ENCODE measurements at places on chromosomes 5 and 9. TPM values are rescaled to one million over a fixed set of nuclear protein-coding genes. Genes with fewer than 3 reads are reported as not detected.

DNA sequence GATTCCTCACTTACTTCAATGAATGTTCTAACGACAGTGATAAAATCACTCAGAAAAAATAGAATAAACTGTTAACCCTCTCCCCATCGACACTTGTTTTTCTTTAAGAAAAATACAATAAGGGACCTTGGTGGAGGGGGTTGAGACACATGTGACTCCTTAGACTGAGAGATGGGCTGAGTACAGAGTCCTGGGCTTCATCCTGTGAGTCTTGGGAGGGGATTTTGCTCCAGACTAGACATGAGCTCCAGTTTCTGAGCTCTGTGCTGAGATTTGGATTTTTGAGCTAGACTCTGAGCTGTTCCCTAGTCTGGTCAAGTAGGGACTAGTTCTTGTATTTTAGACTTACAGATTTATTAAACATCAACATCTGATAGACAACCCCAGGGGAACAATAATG lies 241.5 kb upstream of the MVB12B start:
- no peak overlapping the region for H3K4me3 ChIP-seq
- H3K27me3 ChIP-seq = no peaks in the 10 kb centered on the region
- no peaks in the 10 kb centered on the region for H3K4me1 ChIP-seq
- H3K27ac ChIP-seq = no peak overlapping the region
- no peak for DNase-seq

DNA sequence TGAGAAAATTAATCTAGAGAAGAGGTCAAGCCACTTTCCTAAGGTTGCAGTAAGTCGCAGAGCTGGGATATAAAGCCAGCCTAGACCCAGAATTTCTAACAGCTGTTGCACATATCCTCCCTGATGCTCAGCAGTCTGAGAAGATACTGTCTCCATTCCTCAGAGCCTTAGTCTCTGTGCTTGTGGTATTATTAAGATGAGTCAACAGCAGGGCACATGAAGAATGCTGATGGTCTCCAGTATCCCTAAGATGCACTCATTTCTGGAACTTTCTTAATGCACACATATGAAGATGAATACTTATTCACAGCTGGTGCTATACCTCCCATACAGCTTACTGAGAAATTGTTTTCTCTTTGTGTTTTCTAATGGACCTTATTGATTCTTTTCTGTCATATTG lies 32.5 kb downstream of the SGCD start:
- H3K4me3 ChIP-seq = no peak overlapping the region
- no peaks in the 10 kb centered on the region for H3K36me3 ChIP-seq
- no peak for DNase-seq
- H3K27ac ChIP-seq = no peak overlapping the region

DNA sequence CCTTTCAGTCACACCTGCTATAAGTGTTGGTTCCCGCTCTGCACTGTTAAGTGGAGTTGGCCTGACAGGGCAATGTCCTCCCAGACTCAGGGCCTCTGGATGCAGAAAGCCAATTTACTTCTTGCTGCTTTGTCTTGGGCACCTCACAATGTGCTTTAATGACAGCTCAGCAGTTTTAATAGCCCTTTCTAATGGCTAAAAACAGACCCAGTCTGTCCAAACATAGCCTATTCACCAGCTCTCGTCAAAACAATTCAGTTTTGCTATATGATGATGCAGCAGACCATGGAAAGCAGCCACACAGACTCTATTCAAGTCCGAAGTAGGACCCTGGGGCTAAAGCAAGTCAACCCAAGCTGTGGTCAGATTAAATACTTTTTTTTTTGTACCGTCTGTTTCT lies 529.1 kb upstream of the SEMA6A start:
- H3K27me3 ChIP-seq = no peaks in the 10 kb centered on the region
- no peaks in the 10 kb centered on the region for H3K36me3 ChIP-seq
- no peak overlapping the region for H3K27ac ChIP-seq
- H3K4me1 ChIP-seq = no peaks in the 10 kb centered on the region
- no peak overlapping the region for H3K4me3 ChIP-seq

DNA sequence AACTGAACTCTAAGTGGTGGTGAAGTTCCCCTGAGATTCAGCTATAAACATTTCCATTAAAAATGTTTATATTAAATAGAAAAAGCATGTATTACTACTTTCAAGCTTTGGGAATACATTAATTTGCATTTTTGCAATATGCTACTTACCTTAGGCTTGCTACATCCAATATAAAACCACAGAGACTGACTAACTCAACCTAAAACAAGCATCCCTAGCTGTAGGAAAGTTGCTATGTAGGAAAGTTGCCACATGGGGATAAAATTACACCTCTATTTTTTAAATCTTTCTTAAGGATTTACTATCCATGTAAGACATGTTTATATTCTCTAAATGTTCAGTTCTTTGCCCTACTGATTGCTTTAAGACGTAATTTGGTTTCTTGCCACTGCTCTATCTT lies 12.8 kb downstream of the SCAMP1 start:
- H3K36me3 ChIP-seq = no peaks in the 10 kb centered on the region
- H3K27me3 ChIP-seq = no peaks in the 10 kb centered on the region
- no peak overlapping the region for H3K4me3 ChIP-seq
- no peak overlapping the region for H3K27ac ChIP-seq
- no peak for DNase-seq

- no peaks in the 10 kb centered on the region for H3K36me3 ChIP-seq
- no peak for DNase-seq
- H3K4me1 ChIP-seq = peaks cover 6% of the 10 kb centered on the region
- H3K27ac ChIP-seq = no peak overlapping the region
- no peaks in the 10 kb centered on the region for H3K27me3 ChIP-seq
- no peak overlapping the region for H3K4me3 ChIP-seq
Observed at GRCh38 chr5:149801307-149801990, 71.3 kb downstream of the PPARGC1B start.

DNA sequence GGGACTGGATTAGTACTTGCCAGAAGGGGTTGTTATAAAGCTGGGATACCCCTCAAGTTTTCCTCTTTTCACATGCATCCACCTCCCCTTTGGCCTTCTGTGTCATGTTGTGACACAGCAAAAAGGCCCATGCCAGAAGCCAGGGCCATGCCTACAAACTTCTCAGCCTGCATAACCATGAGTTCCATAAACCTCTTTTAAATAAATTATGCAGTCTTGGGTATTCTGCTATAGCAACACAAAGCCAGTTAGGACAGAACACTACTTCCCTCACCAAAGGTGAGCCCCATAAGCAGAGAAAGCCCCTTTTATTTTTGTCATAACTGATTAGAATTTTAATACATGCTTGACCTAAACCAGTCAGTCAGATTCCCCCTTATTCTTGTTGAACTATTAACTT lies 801.3 kb downstream of the DNAH5 start:
- no peak overlapping the region for H3K27ac ChIP-seq
- no peak overlapping the region for H3K4me3 ChIP-seq
- DNase-seq = no peak
- no peaks in the 10 kb centered on the region for H3K36me3 ChIP-seq

- no peak overlapping the region for H3K27ac ChIP-seq
- H3K27me3 ChIP-seq = no peaks in the 10 kb centered on the region
- no peak overlapping the region for H3K4me3 ChIP-seq
- DNase-seq = no peak
- no peaks in the 10 kb centered on the region for H3K36me3 ChIP-seq
Observed at GRCh38 chr9:86097510-86098224, 1.7 kb downstream of the GOLM1 start.

GRCh38 chr5:19676895-19677294 lies 311.1 kb downstream of the CDH18 start:
- H3K4me3 ChIP-seq = no peak overlapping the region
- no peak for DNase-seq
- H3K36me3 ChIP-seq = no peaks in the 10 kb centered on the region
- no peak overlapping the region for H3K27ac ChIP-seq
- no peaks in the 10 kb centered on the region for H3K27me3 ChIP-seq

- H3K27ac ChIP-seq = no peak overlapping the region
- H3K4me3 ChIP-seq = peak overlapping the region; percentile 59
- H3K27me3 ChIP-seq = no peaks in the 10 kb centered on the region
- no peak for DNase-seq
Observed at GRCh38 chr5:142320851-142321560, 3.8 kb downstream of the SPRY4 start.

GRCh38 chr5:111672099-111672498 lies 84.9 kb downstream of the NREP start:
- H3K27me3 ChIP-seq = no peaks in the 10 kb centered on the region
- no peak for DNase-seq
- H3K4me1 ChIP-seq = no peaks in the 10 kb centered on the region
- no peak overlapping the region for H3K27ac ChIP-seq

GRCh38 chr5:149581931-149582768 lies 852 bp downstream of the ARHGEF37 start:
- peak; percentile 58 for DNase-seq
- peak overlapping the region; percentile 46 for H3K4me3 ChIP-seq
- no peak overlapping the region for H3K27ac ChIP-seq

GRCh38 chr9:120481846-120482245 lies 98.1 kb downstream of the CDK5RAP2 start:
- peaks cover 9% of the 10 kb centered on the region for H3K36me3 ChIP-seq
- H3K4me3 ChIP-seq = no peak overlapping the region
- no peak overlapping the region for H3K27ac ChIP-seq
- peaks cover 6% of the 10 kb centered on the region for H3K4me1 ChIP-seq
- no peaks in the 10 kb centered on the region for H3K27me3 ChIP-seq
- DNase-seq = no peak

- no peaks in the 10 kb centered on the region for H3K4me1 ChIP-seq
- no peaks in the 10 kb centered on the region for H3K36me3 ChIP-seq
- H3K27me3 ChIP-seq = no peaks in the 10 kb centered on the region
Observed at GRCh38 chr5:119792161-119792799, 162.9 kb downstream of the FAM170A start.

- H3K27me3 ChIP-seq = no peaks in the 10 kb centered on the region
- no peaks in the 10 kb centered on the region for H3K36me3 ChIP-seq
- peaks cover 16% of the 10 kb centered on the region for H3K4me1 ChIP-seq
- DNase-seq = no peak
- H3K4me3 ChIP-seq = no peak overlapping the region
Observed at GRCh38 chr5:132446621-132447020, 44.0 kb downstream of the IRF1 start.

DNA sequence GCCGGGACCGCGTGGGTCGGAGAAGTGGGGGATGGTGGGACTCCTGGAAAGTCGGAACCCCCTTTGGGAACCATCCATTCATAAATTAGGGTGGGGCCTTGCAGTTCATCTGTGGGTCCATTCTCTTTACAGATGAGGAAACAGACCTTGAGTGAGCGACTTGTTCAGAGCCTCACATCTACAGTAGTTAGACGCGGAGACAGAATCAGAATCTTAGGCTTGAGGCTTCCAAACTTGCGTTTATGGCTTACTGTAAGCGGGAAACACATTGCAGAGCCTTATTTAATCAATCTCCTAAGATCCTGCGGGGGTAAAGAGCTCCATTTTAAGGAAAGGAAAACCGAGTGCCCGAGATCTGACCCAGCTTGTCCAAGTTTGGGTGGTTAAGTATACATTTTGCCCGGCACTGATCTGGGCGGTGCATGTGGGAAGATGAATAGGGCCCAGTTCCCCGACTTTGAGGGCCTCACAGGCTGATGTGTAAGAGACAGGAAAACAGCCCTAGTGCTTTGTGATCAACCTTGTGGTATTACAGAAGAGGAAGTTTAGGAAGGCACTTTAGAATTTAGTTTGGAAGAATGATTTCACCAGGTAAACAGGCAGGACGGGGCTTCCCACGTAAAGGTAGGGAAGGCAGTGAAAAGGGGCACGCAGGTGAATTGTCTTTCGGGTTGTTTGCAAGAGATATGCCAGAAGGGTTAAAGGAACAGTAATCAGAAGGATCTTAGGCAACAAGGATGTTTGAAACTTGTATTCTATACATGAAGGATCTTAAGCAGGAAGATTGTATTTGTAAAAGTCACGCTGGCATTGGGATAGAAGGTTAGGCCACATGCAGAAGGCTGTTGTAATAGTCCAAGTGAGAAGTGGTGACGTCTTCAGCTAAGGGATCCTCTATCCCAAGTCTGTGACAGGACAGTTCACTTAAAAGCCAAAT lies 744 bp downstream of the TARS1 start:
- H3K4me1 ChIP-seq = no peaks in the 10 kb centered on the region
- H3K27ac ChIP-seq = peak overlapping the region; percentile 89
- DNase-seq = no peak

- H3K27ac ChIP-seq = no peak overlapping the region
- peaks cover 2% of the 10 kb centered on the region for H3K4me1 ChIP-seq
- no peaks in the 10 kb centered on the region for H3K36me3 ChIP-seq
- H3K27me3 ChIP-seq = no peaks in the 10 kb centered on the region
- no peak overlapping the region for H3K4me3 ChIP-seq
Observed at GRCh38 chr9:123450098-123450770, 94.2 kb downstream of the CRB2 start.

GRCh38 chr9:96646081-96646991 lies 8.8 kb downstream of the PRXL2C start:
- DNase-seq = no peak
- no peaks in the 10 kb centered on the region for H3K36me3 ChIP-seq
- H3K27ac ChIP-seq = no peak overlapping the region
- no peak overlapping the region for H3K4me3 ChIP-seq
- no peaks in the 10 kb centered on the region for H3K4me1 ChIP-seq
- H3K27me3 ChIP-seq = no peaks in the 10 kb centered on the region

DNA sequence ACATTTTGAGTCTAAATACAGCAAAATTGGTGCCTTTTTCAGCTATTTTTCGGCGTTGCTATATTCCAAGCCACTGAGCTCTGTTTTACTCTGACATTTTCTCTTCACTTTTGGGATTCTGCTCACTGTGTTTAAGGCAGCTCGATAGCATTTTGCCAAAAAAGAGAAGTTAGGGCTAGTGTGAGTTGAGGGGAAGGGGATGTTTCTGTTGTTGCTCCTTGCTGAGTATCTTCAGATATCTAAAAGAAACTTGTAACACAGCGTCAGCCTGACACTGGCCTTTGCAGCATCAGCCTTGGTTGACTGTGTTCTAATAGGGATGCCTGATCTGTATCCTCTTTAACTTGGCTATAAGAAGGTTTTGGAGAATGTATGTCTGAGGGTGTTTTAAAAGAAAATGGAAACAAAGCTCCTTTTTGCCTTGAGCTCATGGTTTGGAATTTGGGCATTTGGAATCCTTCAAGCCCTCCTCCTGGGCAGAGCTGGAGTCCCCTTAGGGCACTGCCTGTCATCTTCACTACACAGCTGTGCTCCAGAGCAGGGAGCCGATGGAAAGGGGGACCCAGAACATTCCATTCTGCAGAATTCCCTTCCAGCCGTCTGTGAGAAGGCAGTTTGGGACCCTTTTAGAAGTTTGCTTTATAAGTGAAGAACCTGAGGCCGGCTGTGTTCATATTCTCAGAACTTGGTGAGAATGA lies 63.0 kb downstream of the EXOSC2 start:
- no peak overlapping the region for H3K27ac ChIP-seq
- peaks cover 7% of the 10 kb centered on the region for H3K4me1 ChIP-seq
- no peak overlapping the region for H3K4me3 ChIP-seq
- no peaks in the 10 kb centered on the region for H3K36me3 ChIP-seq
- H3K27me3 ChIP-seq = no peaks in the 10 kb centered on the region

GRCh38 chr5:156534906-156535485 lies 208.0 kb downstream of the SGCD start:
- no peaks in the 10 kb centered on the region for H3K4me1 ChIP-seq
- H3K4me3 ChIP-seq = no peak overlapping the region
- no peaks in the 10 kb centered on the region for H3K27me3 ChIP-seq

FBXW5 gene
- 49.5 TPM for total RNA-seq

FGD3 gene
- 1.4 TPM for total RNA-seq

OR1Q1 gene
- not detected for total RNA-seq

KIF20A gene
- 67.1 TPM for total RNA-seq

NDUFAF2 gene
- total RNA-seq = 46.5 TPM

ENC1 gene
- 13.2 TPM for total RNA-seq

FABP6 gene
- total RNA-seq = 3.6 TPM

APBA1 gene
- 1.1 TPM for total RNA-seq

MOB3B gene
- 16.1 TPM for total RNA-seq

NINJ1 gene
- total RNA-seq = 28.2 TPM

ZNF462 gene
- 163 TPM for total RNA-seq
